MG63 (cell line): ENCODE measurements at places on chromosomes 2 and 18.

DNA sequence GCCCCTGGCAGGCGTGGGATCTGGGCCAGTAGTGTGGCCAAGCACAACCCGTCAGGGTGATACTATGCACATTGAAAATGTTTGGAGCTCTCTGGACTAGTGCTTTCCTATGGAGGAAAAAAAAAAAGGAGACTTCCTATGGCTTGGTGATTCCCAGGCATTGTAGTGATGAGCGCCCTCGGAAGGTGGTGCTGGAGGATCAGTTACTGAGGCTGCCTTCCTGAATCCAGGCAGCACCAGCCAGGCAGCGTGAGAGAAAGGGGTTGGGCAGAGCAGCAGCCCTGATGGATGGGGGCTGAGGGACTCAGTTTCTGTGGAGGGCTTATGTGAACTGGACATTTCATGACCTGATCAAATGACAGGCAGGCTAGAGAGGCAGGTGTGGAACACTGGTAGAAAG is 70.9 kb downstream of the CHRNA1 start:
- DNase-seq: no peak

DNA sequence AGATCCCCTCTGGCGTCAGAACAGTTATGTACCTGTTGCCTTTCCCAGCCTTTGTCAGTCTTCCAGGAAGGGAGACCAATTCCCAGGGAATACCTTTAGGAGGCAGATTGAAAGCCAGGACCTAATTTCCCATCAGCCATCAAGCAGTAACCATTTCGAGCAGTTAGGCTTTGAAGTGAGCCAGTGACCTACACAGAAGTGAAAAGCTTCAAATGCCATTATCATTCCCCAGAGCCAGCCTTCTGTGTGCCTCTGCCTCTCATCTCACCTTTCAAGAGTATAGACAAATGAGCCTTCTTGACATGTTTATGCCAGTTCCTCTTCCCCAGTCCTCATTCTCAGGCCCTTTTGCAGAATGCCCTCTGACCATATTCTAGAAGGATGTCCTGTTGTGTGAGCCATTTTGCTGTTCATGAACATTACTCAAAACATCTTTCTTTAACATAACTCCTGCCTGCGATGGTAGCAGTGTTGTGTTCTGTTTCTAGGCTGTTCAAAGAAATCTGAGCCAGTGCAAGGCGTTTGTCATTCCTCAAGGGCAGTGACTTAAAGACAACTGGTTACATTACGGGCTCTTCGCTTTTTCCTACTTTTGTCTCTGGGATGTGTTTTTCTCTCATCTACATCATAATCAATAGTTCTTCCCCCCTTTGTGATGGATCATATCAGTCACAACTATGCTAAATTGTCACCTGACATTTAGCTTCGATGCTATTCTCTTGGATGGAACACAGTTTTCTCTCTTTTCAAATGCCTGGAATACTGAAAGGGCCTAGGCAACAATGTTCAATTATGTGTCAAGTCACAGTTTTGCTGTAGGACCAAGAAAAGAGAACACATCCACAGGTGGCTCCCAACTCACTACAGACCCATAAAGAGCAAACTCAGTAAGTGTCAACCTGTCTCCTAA is 138.6 kb downstream of the ALK start:
- no peak for DNase-seq

DNA sequence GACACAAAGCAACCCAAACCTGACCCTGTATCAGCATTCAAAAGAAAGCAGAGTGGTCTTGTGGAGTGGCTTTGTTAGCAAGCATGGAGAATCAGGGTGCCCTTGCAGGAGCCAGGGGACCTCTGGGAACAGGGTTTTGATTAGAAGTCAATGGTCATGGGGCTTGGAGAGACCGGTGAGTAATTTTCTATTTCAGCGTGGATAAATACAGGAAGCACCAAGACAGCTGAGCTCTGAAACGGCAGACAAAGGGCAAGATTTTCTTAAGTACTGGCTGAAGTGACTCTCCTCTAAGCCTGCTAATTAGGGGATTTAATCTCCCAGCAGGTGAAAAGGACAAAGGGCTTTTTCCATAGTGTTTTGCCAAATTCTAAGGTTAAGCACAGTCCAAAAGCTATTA is 78.0 kb upstream of the GAREM1 start:
- no peak for DNase-seq

- no peak for DNase-seq
These were observed 190.8 kb downstream of the SH3BP4 start for GRCh38 chr2:235142601-235143000.

DNA sequence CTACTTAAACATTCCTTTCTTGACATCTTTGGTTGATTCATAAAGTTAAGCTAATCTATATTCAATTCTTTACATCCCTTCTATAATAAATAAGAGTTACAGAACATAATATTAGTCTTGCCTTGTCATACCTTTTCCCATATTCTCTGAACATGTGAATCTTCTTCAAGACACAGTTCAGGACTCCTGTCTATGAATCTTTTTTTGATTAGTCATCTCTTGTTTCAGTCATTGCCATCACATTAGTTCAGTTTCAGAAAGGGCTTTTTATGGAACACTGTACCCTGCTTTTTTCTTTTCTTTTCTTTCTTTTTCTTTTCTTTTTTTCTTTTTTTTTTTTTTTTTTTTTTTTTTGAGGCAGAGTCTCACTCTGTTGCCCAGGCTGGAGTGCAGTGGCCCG is 181.2 kb downstream of the UBE2E3 start:
- DNase-seq: no peak

DNA sequence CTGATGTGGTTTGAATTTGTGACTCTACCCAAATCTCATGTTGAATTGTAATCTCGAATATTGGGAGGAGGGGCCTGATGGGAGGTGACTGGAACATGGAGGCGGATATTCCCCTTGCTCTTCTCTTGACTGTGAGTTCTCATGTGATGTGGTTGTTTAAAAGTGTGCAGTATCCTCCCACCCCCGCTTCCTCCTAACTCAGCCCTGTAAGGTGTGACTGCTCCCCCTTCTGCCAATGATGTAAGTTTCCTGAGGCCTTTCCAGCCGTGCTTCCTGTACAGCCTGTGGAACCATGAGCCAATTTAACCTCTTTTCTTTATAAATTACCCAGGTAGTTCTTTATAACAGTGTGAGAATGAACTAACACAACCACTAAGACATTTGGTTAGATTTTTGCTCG is 458.4 kb downstream of the THSD7B start:
- DNase-seq: no peak

GRCh38 chr2:99851089-99851488 is 291.3 kb downstream of the AFF3 start:
- DNase-seq: no peak

DNA sequence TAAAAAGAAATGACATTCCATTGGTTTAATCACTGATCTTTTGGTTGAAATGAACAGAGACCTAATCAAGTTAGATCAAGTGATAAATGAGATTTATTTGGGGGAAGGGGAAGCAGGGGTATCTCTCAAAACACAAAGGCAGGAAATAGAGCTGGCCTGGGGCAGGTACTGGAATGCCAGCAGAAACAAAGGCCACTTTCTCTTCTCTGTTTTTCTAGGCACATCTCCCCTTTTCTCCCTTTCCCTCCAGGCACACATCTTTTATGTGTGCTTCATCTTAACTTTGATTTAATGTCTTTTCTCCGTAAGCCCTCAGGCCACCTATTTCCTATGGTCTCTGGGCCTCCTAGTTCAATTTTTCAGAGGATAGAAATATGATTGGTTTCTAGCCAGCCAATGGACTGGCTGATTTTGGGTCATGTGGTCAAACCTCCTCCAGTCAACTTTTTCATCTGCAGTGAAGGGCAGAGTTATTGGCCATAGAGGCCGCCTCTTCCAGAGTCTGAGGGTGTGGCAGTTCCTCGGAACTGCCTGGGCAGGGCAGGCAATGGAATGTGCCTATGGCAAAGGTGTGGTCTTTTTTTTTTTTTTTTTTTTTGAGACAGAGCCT is 58.9 kb upstream of the FAM136A start:
- no peak for DNase-seq

DNA sequence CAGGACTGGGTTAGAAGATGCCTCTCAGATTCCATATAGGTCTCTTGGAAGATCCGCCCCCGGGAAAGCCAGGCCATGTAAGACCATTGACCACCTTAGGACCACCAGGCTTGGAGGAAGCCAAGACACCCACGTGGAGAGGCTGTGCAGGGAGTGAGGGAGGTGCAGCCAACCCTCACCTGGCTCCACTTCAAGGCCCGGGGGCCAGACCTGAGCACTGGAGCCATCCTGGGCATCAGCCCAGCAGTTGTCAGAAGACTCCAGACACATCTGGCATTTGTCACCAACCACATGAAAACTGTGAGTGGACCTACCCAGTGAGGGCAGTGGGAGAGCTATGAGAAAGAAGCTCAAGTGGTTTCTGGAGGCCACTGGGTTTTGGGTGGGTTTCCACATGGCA is 214.4 kb downstream of the MYT1L start:
- no peak for DNase-seq

GRCh38 chr2:234001380-234002160 is 48.9 kb upstream of the SPP2 start:
- DNase-seq: no peak

DNA sequence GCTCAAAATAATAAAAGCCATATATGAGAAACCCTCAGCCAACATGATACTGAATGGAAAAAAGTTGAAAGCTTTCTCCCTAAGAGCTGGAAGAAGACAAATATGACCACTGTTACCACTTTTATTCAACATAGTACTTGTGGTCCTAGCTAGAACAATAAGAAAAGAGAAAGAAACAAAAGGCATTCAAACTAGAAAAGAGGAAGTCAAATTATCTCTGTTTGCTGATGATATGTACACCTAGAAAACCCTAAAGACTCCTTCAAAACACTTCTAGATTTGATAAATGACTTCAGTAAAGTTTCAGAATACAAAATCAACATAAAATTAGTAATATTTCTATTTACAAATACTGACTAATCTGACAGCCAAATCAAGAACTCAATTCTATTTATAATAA is 328.8 kb upstream of the GCFC2 start:
- DNase-seq: no peak

DNA sequence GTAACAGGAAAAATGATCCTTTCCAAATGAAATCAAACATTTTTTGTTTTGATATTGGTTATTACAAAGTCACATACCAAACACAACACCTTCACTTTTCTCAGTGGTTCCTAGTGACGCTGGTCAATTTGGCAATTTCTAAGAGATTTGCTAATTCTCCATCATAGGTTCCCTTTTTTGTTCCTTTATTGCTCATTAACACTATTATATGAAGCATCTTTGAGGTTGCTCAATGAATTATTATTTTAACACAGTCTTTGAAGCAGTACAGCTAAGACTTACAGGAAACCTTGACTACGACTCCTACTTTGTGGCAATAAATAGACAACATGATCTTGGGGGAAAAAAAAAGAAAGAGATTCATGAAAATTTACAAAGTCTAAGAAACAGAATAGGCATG is 152.2 kb upstream of the VRK2 start:
- DNase-seq: no peak

DNA sequence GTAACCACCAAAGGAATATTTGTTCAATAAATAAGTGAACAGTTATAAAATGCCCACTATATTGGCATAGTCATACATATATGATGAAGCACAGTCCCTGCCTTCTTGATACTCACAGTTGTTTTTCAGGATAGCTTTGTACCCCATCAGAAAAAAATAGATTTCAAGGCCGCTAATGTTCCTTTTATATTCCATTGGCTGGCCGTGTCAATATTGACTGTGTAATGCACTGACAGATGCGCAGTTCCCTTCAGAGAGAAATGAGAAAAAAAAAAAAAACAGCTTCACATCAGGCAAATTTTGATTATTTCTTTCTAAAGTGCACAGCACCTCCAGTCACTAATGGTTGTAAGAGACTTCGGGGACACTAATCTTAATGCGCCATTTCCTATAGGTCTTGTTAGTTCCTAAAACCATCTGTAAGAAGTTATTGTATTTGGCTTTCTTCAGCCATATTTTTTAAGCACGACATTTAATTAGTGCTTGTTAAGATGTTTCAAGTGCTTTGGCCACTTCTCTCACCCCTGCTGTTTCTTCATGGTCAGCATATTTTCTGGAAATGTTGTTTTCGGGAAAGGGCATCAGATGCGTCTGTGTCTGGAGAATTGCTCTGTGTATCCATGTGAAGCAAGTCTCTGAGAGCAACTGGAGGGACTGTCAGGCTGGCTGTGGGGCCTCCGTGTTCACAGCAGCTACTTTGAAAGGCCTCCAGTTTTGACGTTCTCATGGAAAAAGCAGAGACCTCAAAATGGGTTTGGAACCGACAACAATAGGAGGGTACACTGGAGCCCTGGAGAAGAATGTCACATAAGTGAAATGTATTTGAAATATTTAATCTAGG is 378.3 kb downstream of the MTX2 start:
- no peak for DNase-seq

GRCh38 chr2:221590861-221591365 is 18.8 kb upstream of the EPHA4 start:
- DNase-seq: no peak

GRCh38 chr18:44526705-44527415 is 153.8 kb upstream of the SETBP1 start:
- no peak for DNase-seq

- DNase-seq: no peak
These were observed 1008.9 kb upstream of the CDH2 start for GRCh38 chr18:29185801-29186200.

- DNase-seq: no peak
These were observed 691.3 kb downstream of the LRP1B start for GRCh38 chr2:141439524-141439923.

- DNase-seq: no peak
These were observed 5.0 kb downstream of the RUFY4 start for GRCh38 chr2:218074031-218074430.

- DNase-seq: no peak
These were observed 12.6 kb downstream of the MBP start for GRCh38 chr18:77119851-77120491.

DNA sequence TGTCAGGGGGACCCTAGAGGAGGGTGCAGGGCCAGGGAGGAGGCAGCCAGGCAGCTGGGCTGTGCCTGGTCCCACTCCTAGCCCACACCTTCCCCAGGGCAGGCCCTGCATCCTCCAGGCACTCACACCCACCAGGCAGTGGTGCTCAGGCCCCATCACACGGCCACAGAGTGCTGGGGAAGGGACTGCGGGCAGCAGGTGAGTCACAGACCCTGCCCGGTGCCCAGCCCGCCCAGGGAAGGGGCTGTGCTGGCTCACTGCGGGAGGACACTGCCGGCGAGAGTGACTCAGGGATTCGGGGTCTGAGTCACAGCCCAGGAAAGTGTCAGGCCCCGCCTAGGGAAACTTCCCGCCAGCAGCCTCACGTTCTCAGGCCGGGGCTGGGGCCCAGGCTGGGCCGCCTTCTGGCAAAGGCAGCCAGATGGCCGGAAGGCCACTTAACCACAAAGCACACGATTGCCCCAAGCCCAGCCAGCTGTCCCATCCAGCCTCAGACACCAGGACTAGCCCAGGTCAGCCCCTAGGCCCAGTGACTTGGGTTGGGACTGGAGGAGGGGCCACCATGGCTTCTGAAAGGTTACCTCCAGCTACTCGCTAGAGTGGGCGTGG is 42.2 kb downstream of the BIN1 start:
- DNase-seq: peak; percentile 98
